ENCODE measurements at places on chromosomes 4 and X. TPM values are rescaled to one million over a fixed set of nuclear protein-coding genes. Genes with fewer than 3 reads are reported as not detected.

GRCh38 chrX:2677764-2678163 lies 13.3 kb upstream of the CD99 start:
- no peak for DNase-seq

DNA sequence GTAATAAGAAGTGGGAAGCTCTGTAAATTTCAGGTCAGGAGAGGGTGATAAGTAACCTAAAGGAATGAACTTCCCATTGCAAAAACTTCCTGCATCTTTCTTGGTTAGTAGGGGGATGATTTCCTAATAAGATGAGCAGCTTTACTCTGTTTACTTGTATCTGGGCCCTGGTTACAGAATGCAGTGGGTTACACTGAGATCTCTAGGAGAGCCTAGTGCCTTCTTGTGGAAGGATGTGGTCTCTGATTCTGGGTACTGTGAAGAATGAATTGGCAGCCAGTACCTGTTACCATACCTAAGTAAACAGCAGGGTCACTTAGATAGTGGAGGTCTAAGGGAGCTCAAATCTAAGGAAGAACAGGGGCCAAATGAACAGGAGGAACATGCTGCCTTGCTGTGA lies 320.6 kb downstream of the ARHGAP10 start:
- DNase-seq = peak; percentile 79

DNA sequence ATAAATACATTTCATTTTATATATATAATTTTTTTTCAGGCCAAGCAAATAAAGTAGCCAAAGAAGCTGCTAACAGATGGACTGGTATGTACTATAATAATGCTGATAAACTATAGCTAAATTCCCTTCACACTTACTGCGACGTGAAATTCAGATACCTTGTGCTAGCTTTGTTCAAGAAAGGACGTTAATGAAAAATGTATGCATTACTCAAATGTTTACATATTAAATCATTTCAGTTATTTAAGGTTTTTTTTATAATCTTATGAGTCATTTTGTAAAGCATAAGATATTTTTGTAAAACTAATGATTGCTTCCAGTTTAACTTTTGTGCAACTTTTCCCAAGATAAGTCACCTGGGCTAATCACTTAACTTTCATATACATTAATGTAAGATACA lies 57.2 kb upstream of the TMEM131L start:
- no peak for DNase-seq

- DNase-seq = peak; percentile 23
Measured at GRCh38 chrX:110003167-110004156, 548 bp downstream of the TMEM164 start.

GRCh38 chr4:90960433-90960832 lies 833.2 kb downstream of the CCSER1 start:
- no peak for DNase-seq

DNA sequence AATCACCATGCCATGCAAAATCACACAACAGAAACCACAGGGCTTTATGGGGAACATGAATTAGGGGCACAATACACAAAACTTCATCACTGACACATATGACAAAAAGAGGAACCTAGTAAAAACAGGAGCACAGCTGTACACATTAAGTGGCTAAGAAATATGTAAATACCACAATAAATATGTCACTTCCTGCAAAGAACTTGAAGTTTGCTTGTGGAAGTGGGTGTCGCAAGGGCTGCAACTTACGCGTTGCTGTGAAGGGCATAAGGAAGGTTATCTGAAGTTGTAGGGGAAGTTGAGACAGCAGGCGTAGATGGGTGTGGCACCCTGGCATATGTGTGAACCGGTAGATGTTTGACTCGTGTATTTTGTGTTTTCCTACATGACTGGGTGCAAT lies 42.4 kb downstream of the CLCN4 start:
- DNase-seq = no peak

GRCh38 chr4:119299741-119300100 lies 22.2 kb downstream of the FABP2 start:
- no peak for DNase-seq

GRCh38 chr4:175456131-175456530 lies 355.9 kb downstream of the GPM6A start:
- no peak for DNase-seq

DNA sequence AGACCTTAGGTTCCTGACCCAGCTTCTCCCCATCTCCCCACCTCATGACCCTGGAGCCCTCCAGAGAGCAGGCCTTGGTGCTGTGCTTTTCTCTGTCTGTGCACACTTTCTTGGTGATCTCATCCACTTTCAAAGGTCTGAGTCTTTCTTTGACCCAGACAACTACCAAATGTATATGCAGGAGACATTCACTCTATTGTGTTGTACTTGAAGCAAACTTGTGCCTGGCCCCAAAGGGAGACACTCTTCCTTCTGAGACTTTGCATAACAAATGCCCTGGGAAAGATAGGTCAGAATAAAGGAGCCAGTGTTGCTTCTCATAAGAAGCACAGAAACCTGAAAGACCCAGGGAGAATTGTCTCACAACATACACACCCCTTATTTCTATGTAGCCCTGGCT lies 54.3 kb upstream of the TLR2 start:
- DNase-seq = no peak

DNA sequence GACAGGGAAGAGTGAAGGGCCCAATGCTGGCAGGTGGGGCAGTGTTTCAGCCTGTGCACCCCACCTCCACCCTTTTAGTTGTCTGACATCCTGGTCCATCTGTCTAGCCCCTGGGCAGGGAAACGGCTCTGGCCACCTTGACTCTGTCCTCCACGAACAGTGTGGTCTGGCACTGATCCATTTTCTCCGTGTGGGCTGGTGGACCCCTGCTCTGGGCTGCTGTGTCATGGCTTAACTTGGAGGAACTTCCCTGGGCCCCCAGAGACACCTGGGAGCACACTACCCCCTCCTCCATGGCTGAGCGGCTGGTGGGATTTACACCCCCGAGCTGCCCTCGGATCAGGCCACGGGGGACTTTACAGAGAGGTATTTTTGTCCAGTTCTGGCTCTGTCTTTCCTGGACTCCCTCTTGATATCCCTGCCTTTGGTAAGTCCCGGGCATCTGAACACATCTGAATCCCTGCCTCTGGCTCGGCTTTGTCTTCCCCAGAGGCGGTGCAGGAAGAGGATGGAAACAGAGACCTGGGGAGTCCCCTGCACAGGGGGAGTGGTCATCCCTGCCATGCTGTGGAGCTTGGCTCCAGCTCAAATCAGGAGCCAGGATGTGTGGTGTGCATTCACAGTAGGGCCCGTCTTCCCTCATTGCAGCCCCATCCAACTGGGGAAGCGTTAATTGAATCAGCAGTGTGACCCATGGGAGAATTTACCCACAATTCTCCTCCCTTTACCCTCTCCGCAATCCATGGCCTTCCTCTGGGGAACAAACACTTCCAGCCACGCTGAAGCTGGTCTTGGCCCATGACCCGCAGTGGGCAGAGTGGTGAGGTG lies 6.3 kb upstream of the NKX1-1 start:
- peak; percentile 9 for DNase-seq

- no peak for DNase-seq
Measured at GRCh38 chr4:146632770-146633470, 5.8 kb upstream of the POU4F2 start.

GRCh38 chrX:45187731-45188130 lies 12.9 kb downstream of the DIPK2B start:
- no peak for DNase-seq

- DNase-seq = no peak
Measured at GRCh38 chr4:113272523-113272922, 223.1 kb downstream of the ANK2 start.

DNA sequence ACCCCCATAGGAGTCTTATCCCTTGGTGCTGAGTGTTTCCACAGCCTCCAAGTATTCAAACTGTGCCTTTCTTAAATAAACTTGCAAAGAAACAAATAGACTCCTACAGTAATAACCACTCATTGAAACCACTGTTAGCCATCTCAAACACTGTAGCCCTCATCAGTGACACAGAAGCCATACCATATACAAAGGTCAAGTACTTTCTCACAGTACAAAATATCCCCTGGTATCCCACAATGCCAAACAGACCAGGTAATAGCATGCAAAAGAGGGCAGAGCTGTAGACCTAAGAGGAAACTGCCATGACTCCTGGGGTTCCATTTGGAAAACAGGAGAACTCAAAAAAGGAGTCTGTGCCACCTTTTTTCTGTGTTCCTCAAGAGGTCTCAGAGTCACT lies 173.8 kb upstream of the PPP1R2C start:
- DNase-seq = no peak

DNA sequence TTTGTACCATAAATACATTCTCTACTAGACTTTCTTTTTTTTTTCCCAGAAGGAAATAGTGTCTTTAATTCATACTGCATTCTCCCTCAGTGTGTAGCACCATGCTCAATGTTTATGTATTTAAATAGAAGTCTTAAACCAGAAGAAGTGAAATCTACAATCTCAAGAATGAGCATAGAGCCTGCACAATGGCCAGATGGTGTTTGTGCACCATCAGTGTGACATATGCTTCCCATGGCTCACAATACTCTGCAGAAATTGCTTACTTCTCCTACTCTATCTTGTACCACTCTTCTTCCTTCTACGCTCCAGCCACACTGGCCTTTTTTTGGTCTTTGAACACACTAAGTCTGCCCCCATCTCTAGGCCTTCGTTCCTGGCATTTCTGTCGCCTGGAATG lies 2.6 kb upstream of the DOCK11 start:
- DNase-seq = no peak

DNA sequence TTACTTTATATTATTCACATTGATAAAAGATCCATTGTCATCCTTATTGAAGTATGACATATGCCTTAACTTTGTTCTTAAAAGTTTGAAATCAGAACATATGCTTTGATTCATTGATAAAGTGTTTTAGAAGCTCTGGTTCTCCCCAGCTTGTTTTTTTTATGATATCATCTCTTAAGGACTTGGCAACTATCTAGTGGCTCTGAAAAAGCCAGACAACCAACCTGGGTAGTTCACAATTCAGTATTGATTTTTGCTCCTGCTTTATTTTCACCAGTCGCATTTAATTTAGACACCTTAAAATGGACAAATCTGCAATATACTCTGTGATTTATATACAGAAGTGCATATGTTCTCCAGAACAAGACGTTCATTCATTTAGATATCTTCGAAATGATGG lies 70.1 kb downstream of the GRIA2 start:
- no peak for DNase-seq

ATOH1 gene
- not detected for total RNA-seq

ZAR1 gene
- not detected for total RNA-seq

ZMAT1 gene
- total RNA-seq = 3.1 TPM

RHOXF2B gene
- not detected for total RNA-seq

ASB12 gene
- not detected for total RNA-seq

AMTN gene
- not detected for total RNA-seq

GLRA2 gene
- not detected for total RNA-seq

TSPAN6 gene
- not detected for total RNA-seq

AP1S2 gene
- total RNA-seq = 35.9 TPM

BTK gene
- not detected for total RNA-seq

UGT2B15 gene
- not detected for total RNA-seq

SPP1 gene
- not detected for total RNA-seq
